M059J (cell line): ENCODE measurements at places on chromosomes 4 and X.

DNA sequence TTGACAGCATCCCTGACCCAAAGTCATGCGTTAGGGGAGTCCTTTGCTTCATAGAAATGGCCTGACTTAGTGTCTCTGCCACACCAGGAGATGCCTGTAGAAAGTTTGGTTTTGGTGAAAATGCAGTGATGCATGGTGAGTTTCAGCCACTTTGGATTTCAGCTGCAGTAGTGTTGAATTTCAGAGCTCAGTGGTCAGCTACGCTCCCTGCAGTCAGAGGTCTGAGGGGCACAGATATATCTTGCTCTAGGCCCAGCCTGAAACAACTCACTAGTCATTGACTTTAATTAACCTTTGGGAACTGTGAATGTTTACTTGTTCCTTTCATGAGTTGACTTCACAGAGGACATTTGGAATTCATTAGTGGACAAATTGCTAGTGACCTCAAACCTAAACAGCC, 17.5 kb downstream of the RBMX2 start:
- no peak for DNase-seq

DNA sequence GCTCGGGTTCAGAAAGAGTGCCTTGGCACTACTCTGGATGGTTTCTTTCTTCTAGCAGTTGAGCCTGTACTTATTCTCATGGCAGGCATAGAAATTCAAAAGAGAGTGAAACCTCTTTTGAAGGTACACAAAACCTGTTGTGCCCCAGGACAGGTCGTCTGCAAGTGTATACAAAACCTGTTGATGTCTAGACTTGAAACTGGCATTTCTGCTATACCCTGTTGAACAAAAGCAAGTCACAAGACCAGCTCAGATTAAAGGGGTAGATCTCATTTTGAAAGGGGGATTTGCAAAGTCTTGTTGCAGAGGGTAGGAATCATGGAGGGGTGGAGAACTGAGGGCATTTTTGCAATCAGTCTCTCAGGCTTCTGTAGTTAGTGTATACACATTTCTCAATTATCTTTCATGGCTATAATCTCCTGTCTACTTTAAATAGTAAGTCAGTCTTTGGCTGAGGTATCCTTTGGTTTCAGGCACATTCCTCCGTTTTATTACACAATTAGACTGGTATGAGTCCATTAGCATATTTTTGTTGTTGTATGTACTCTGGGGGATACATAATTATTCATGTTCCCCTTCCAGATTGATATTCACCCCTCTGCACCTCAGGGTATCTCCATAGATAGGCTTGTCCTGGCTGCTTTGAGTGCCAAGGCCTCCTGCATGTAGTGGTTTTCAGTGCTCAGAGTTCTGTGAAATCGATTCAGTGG, 251.4 kb downstream of the DTHD1 start:
- DNase-seq: no peak

DNA sequence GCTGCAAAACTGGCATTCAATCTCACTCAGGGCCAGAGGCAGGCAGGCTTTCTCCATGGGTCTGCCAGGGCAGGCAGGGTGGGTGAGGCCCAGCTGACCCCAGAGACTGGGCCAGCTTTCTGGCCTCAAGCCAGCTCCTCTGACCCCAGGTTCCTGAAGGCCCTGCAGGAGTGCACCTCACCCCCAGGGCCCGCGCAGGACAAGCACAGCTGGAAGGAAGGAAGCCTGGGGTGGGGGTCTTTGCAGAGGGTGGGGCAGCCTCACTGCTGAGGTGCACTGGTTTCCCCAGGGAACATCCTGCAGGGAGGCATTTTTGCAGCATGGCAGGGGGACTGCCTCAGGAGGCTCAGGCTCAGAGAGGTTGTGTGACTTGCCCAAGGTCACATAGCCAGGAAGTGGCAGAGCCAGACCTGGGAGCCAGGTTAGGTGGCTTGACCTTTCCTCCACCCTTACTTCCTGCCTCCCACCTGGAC, 31.5 kb upstream of the AFAP1 start:
- no peak for DNase-seq

- DNase-seq: peak; percentile 46
Observed at GRCh38 chrX:71870208-71871098, 40.2 kb upstream of the NHSL2 start.

DNA sequence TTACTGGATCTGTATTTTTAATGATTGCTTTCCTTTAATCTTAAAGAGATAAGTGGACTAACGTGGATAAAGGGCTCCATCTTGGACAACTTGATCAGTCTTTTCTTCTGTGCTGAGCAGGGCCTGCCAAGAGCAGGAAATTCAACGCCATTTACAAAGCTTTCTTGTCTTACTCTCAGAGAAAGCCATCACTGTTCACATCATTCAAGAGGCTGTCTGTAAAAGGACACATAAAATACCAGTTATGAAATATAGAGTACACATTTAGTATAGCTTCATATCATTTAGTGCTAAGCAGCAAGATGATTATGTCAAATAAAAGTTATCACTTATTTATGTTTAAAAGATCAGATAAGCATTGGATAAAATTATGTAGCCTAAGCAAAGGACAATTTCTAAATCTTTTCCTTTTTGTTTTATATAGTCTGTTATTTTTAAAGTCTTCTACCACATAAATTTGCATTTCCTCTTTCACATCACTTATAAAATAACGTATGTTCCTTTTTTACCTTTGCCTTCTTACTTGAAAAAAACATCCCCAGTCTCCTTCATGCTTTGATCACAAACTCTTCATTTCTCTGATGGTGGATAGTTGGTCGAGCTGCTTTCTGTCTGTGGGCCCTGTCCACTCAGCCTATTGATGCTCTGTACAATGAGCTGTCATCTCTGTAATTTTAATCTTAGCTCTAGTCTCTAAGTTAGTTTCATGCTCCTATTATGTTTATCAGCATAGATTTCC, 2.1 kb upstream of the CCNG2 start:
- DNase-seq: no peak

- DNase-seq: no peak
Observed at GRCh38 chr4:176307666-176307930, 12.2 kb upstream of the SPCS3 start.

DNA sequence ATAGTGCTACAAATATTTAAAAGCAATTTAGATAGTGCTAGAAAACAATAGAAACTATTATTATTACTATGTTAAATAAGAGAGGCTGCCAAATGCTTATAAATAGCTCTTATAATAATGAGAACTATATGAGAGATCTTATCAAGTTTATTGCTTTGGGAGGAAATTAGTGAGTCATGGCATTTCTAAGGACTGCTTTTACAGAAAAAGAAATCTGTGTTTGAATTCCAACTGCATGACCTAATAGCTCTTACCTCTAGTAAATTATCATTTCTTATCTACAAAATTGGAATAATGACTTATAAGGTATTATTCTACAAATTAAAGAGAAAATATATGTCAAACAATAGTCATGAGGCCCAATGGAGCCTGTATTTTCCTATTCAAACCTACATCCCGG, 177.2 kb downstream of the GABRG1 start:
- peak; percentile 38 for DNase-seq

DNA sequence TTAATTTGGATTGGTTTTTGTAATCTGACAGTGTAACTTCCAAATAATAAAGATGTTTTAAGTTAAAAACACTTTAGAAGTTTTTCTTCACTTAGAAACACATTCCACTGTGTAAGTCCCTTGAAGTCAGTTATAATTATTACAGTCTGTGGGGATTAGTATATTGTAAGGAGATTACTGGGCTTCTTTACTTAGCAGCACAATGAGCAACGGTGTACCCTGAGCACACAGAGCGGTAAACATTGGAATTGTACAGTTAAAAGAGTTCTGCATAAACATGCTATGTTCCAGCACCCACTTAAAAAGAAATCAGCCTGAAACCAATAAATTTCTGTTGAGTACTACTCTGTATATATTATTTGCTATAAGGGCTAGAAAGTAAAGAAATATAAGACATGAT, 44.3 kb downstream of the CCSER1 start:
- no peak for DNase-seq

- no peak for DNase-seq
Observed at GRCh38 chr4:113899271-113900070, 80.0 kb downstream of the ARSJ start.

GRCh38 chr4:87500092-87500462, 29.1 kb downstream of the SPARCL1 start:
- no peak for DNase-seq

- no peak for DNase-seq
Observed at GRCh38 chr4:1209821-1210220, 37.4 kb upstream of the SPON2 start.

DNA sequence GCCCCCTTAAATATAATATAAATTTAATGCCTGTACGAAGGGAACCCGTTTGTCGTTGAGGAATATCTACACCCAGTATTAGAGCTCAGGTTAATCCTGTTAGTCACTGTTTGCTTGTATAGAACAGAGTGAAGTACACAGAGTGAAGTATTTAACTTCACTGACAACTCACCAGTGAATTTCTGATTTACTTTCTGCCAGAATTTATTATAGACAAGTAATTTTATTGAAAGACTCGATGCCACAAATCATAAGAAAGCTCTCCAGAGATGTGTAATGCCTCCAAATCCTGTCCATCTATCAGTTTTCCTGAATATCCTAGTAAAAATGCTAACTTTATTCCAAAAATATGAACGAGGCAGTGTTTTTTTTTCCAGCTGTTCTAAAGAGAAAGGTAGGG, 1.6 kb downstream of the GAB1 start:
- no peak for DNase-seq

DNA sequence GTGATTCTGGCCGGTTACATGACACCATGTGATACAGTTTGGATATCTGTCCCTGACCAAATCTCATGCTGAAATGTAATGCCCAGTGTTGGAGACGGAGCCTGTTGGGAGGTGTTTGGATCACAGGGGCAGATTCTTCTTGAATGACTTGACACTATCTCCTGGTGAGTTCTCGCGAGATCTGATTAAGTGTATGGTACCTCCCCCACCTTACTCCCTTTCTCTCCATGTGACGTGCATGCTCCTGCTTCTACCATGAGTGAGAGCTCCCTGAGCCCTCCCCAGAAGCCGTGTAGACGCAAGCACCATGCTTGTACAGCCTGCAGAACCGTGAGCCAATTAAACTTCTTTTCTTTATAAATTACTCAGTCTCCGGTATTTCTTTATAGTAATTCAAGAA, 23.6 kb downstream of the CPE start:
- DNase-seq: no peak

- peak; percentile 12 for DNase-seq
Observed at GRCh38 chrX:32530802-32531403, 680.4 kb downstream of the DMD start.

DNA sequence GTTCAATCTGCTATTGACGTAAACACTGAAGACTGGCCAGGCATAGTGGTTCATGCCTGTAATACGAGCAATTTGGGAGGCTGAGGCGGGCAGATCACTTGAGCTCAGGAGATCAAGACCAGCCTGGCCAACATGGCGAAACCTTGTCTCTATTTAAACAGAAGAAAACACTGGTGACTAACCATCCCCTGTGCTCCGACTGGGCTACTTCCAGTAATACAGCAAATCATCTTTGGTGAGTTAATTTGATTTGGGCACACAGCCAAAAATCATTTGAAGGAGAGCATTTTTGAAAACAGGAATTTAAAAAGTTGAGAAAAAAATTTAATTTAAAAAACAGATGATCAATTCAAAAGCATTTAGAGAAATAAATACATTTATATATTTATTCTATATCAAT, 52.0 kb downstream of the SEC24D start:
- DNase-seq: peak; percentile 40

DNA sequence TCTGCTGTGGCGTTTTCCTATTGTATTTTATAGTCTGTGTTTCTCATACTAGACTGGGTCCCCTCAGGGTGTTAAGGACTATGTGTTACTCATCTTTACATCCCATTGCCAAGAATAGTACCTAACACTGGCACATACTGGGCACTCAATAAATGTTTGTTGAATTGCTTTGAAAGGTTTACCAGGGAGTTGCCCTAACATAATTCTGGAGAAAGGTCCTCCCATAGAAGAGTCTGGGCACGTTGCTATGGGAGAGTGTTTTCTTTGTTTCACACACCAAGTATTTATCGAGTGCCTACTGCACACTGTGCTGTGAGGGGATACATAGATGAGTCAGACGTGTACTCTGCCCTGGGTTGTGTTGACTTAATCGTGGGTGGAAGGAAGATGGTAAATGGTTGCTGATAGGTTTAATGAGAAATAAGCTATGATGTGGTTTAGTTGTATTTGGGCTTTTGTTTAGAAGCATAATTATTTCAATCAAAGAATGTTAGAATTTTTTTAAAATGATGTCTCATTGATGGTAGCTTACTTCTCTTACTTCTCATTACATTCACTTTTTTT, 42.9 kb downstream of the AFF1 start:
- peak; percentile 87 for DNase-seq

DNA sequence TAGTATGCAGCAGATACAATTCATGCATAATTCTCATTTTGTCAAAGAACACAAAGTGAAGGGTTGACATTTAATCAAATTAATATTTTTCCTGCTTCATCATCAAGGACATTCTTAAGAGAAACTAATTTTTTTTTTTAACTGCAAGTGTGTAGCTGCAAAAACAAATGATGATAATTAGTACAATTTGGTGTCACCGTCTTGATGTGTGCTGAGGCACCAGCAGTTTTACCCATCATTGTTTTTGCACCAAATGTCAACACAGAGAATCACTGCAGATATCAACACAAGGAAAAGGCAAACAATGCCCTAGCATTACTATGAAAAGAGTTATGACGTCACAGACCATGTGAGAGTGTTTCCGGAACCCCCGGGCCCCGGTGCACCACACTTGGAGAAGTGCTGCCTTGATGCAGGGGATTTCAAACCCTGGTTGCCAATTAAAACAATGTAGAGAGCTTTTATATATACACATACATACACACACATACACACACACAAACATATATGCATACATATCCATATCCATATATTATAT, 55.9 kb downstream of the AGA start:
- DNase-seq: no peak

DNA sequence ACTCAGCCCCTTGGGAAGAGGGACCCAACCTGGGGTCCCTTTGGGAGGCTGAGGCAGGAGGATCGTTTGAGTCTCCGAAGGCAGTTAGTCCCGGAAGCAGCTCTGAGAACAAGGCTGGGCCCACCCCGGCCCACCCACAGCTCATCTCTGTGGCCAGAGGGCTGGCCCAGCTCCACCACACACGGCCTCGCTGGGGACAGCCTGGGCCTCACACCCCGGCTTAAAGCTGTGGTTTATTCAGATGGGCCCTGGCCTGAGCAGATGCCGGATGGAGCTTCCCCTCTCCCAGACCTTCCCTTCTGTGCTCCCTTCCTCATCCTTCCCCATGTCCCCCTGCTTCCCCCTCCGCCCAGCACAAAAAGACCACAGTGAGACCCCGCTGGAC, 54.4 kb downstream of the FAM53A start:
- no peak for DNase-seq

DNA sequence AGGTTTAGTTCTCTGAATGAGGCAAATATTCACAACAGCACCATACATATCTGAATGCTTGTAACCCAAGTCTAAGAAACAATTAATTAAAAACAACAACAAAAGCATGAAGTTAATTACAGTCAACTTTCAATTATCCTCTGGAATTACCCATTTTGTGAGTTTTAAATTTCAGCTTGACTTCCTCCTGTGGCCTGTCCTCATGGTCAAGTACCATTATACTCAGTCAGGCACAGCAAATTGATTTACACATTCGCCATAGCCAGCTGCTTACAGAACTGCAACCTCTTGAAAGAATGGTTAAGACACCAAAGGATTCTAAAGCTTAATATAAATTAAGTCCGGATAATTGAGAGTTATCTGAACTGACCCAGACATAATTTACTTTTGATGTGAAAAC, 306.5 kb downstream of the CAMK2D start:
- DNase-seq: no peak
